Osteoblast (primary cell): ENCODE measurements at places on chromosomes 12 and 14.

DNA sequence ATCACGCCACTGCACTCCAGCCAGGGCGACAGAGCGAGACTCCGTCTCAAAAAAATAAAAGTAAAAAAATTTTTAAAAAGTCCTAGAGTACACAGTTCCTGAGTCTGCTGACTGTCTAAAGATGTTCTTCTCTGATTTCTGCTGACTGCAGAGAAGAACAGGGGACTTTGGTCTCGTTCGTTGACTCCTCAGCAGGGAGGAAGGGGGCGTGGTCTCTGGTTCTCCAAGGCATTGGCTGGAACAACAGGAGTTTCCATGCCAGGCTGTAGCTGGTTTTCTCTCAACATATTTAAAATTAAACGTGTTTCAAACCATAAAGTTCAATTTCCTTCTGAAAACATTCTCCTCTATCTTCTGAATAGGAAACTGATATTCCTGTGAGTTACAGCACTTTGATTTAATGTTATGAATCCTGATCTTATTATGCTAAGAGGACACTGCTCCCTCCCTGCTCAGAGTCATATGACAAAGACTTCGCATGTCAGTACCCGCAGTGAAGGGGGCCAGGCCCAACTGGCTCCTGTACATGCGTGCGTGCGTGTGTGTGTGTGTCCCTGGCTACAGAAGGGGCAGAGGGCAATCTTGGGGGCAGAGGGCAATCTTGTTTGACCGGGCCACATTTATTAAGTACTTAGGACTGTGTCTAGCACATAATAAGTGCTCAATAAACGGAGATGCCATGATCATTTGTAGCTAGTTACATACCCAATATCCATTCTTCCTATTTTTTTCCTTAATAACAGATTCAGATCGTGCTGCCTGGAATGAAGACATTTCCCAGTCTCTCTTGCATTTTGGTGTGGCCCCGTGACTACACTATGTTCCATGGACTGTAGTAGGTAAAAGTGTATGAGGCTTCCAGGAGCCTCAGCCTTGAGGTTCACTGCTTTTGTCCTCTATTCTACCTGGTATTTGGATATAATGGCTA, 16.5 kb upstream of the HNF1A start:
- DNase-seq: no peak
- H3K27ac ChIP-seq: no peak overlapping the region
- no peak overlapping the region for H3K4me3 ChIP-seq
- no peaks in the 10 kb centered on the region for H3K4me1 ChIP-seq

- peaks cover 31% of the 10 kb centered on the region for H3K4me1 ChIP-seq
- no peaks in the 10 kb centered on the region for H3K36me3 ChIP-seq
- H3K27ac ChIP-seq: peak overlapping the region; percentile 24
- no peak overlapping the region for H3K4me3 ChIP-seq
- no peak for DNase-seq
Observed at GRCh38 chr14:51592836-51593235, 58.9 kb upstream of the FRMD6 start.

- peak overlapping the region; percentile 68 for H3K4me3 ChIP-seq
- peaks cover 4% of the 10 kb centered on the region for H3K4me1 ChIP-seq
- no peaks in the 10 kb centered on the region for H3K36me3 ChIP-seq
- peaks cover 38% of the 10 kb centered on the region for H3K27me3 ChIP-seq
Observed at GRCh38 chr14:94174604-94175010, 485 bp downstream of the PPP4R4 start.

GRCh38 chr12:88243982-88244381, 101.9 kb downstream of the TMTC3 start:
- H3K36me3 ChIP-seq: no peaks in the 10 kb centered on the region
- DNase-seq: no peak
- no peak overlapping the region for H3K27ac ChIP-seq
- H3K27me3 ChIP-seq: no peaks in the 10 kb centered on the region
- peaks cover 38% of the 10 kb centered on the region for H3K4me1 ChIP-seq
- H3K4me3 ChIP-seq: no peak overlapping the region

- H3K4me1 ChIP-seq: no peaks in the 10 kb centered on the region
- no peaks in the 10 kb centered on the region for H3K36me3 ChIP-seq
- no peak for DNase-seq
- no peaks in the 10 kb centered on the region for H3K27me3 ChIP-seq
- H3K4me3 ChIP-seq: no peak overlapping the region
- no peak overlapping the region for H3K27ac ChIP-seq
Observed at GRCh38 chr14:73878436-73878835, 8.2 kb upstream of the ZNF410 start.

DNA sequence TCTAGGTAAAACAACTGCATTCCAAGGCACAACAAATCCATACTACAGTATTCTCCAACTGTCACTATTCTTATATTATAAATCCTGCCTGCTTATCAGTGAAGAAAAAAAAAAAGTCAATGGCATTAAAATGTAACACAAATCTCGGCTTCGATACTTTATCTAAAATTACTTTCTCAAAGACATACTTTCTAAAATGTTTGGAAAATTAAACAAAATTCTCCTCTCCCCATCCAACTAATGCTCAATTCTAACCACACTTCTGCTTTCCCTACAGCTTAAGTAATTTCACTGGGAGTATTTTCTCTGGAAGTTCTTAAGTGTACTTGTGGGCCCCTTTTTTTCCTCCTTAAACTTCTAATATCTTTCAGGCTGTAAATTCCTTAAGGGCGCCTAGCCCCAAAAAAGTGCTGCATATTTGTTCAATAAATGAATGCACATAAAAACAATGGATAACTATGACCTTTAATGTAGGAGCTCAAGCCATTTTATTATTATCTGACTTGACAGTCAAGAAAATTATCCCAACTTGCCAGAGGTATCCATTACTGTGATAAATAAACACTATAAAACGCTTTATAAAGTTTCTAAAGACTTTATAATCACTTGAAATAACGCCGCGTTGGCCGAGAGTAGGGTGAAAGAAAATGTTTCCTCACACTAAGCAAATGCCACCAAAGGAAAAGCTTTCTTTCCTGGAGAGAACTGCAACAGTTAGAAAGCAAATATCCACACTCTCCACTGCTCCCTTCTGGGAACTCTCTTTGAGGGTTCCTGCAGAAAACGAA, 977 bp downstream of the HEATR5A start:
- H3K27me3 ChIP-seq: no peaks in the 10 kb centered on the region
- H3K4me3 ChIP-seq: peak overlapping the region; percentile 100
- H3K36me3 ChIP-seq: peaks cover 3% of the 10 kb centered on the region
- peak overlapping the region; percentile 84 for H3K27ac ChIP-seq
- H3K4me1 ChIP-seq: peaks cover 16% of the 10 kb centered on the region

DNA sequence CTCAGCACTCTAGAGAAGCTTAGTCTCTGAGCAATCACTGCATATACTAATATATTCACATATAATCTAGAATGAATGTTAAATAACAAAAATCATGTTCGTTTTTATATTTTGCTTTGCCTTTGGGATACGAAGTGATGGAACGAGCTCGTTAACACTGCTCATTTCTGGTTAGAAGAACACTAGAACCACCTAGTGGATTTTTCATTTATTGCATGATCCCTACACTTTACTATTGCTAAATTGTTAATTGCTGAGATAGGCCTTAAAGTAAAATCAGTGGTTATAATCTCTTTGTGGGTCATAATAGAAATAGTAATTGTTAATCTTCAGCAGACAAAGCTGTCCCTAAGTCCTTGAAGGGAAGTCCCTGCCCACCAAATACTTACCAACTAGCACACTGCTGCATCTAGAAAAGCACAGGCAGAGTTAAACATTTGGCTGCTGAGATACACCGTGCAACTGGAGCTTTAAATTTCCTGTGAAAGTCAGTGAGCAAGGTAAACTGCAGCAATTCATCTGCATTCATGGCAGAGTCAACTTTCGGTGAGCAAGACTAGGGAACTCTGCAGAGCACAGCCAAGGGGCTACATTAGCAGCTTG, 353.7 kb downstream of the APAF1 start:
- H3K4me1 ChIP-seq: no peaks in the 10 kb centered on the region
- H3K36me3 ChIP-seq: no peaks in the 10 kb centered on the region
- no peaks in the 10 kb centered on the region for H3K27me3 ChIP-seq
- H3K27ac ChIP-seq: no peak overlapping the region
- no peak overlapping the region for H3K4me3 ChIP-seq

- no peak overlapping the region for H3K27ac ChIP-seq
- no peak for DNase-seq
- no peaks in the 10 kb centered on the region for H3K27me3 ChIP-seq
- peaks cover 16% of the 10 kb centered on the region for H3K36me3 ChIP-seq
Observed at GRCh38 chr12:64713376-64713775, 45.8 kb downstream of the GNS start.

GRCh38 chr12:130438243-130438620, 100.5 kb downstream of the PIWIL1 start:
- no peak overlapping the region for H3K4me3 ChIP-seq
- DNase-seq: no peak
- H3K4me1 ChIP-seq: no peaks in the 10 kb centered on the region
- no peaks in the 10 kb centered on the region for H3K27me3 ChIP-seq

DNA sequence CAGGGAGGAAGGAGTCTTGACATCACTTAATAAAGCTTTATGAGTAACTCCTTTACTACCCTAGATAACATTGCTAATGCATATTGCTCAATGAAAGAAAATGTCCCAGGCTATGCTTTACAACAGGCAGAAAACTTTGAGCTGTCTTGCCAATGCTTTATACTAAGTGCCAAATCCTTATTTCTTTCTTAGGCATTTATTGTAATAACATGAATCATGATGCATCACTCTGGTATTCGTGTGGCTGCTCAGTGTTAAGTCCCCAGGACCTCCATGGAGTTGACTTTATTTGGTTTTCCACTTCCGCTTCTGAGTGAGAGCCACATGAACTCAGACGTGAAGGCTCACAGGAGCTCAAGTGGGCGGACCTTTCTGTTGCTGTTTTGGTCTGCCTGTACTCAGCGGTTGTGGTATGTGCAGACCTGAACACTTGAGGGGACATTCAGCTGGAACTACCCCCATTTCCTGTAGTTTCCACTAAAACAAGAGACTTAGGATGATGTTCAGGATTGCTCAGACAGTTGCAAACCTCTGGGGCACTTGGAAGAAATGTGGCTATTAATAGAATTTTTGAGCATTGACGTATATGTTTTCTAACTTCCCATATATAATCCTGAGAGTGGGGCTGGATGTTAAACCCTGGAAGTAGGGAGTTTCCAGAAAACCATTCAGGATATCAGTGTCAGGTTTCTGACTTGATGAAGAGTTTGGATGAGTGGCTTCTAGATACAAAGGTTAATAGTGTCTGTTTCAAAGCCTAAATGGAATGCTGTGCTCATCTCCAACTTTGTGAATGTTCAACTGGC, 258.6 kb downstream of the MSRB3 start:
- H3K27me3 ChIP-seq: no peaks in the 10 kb centered on the region
- peak; percentile 77 for DNase-seq
- H3K4me3 ChIP-seq: no peak overlapping the region
- H3K4me1 ChIP-seq: peaks cover 58% of the 10 kb centered on the region
- H3K36me3 ChIP-seq: no peaks in the 10 kb centered on the region

- no peaks in the 10 kb centered on the region for H3K36me3 ChIP-seq
- H3K4me3 ChIP-seq: no peak overlapping the region
- DNase-seq: no peak
- H3K27ac ChIP-seq: no peak overlapping the region
- no peaks in the 10 kb centered on the region for H3K27me3 ChIP-seq
Observed at GRCh38 chr14:88352698-88353097, 29.6 kb upstream of the KCNK10 start.

GRCh38 chr12:52200086-52200780, 8.4 kb upstream of the KRT80 start:
- no peak overlapping the region for H3K4me3 ChIP-seq
- H3K27ac ChIP-seq: no peak overlapping the region
- peak; percentile 83 for DNase-seq
- H3K36me3 ChIP-seq: no peaks in the 10 kb centered on the region

- H3K4me3 ChIP-seq: no peak overlapping the region
- no peaks in the 10 kb centered on the region for H3K27me3 ChIP-seq
Observed at GRCh38 chr14:25887251-25887878, 710.5 kb downstream of the NOVA1 start.

DNA sequence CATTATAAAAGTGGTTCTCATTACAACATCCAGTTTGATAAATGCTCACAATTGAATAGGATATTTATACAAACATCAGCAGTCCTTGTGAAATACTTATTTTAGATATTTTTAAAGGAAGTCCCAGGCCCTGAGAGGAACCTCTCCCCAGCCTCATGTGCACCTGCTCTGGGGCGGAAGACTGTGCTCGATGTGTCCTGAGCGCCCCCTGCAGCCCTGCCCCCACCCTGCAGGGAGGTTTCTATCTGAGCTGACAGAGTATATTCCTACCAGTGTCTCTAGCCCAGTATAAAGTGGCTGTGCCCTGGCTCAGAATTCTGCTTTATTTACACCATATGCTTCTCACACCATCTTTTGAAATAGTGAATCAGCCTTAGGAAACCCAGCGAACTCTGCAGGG, 1349.1 kb downstream of the TMEM121 start:
- H3K36me3 ChIP-seq: no peaks in the 10 kb centered on the region
- H3K27ac ChIP-seq: no peak overlapping the region
- H3K4me3 ChIP-seq: no peak overlapping the region
- no peaks in the 10 kb centered on the region for H3K27me3 ChIP-seq

DNA sequence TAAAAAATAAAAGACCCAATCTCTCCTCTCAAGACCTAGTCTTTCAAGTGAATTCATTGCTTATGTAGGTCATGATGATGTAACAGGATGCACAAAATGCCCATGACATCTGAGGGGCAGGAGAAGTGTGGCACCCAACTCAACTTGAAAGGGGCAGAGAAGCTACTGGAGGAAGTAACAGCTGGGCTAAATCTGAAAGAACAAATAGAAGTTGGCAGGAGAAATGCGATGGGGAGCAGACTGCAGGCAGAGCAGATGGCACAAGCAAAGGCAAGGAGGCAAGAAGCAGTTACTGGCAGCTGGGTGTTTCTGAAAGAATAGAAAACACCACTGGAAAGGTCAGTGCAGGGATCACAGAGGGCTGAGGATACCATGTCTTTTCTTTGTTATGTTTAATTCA, 14.6 kb downstream of the SLC38A4 start:
- no peak overlapping the region for H3K27ac ChIP-seq
- H3K4me3 ChIP-seq: no peak overlapping the region
- no peaks in the 10 kb centered on the region for H3K36me3 ChIP-seq
- H3K4me1 ChIP-seq: no peaks in the 10 kb centered on the region

GRCh38 chr14:20632448-20632830, 9.1 kb downstream of the OR6S1 start:
- H3K4me3 ChIP-seq: peak overlapping the region; percentile 42
- H3K36me3 ChIP-seq: no peaks in the 10 kb centered on the region
- H3K27ac ChIP-seq: no peak overlapping the region
- peaks cover 29% of the 10 kb centered on the region for H3K4me1 ChIP-seq
- no peak for DNase-seq
- H3K27me3 ChIP-seq: peaks cover 23% of the 10 kb centered on the region

DNA sequence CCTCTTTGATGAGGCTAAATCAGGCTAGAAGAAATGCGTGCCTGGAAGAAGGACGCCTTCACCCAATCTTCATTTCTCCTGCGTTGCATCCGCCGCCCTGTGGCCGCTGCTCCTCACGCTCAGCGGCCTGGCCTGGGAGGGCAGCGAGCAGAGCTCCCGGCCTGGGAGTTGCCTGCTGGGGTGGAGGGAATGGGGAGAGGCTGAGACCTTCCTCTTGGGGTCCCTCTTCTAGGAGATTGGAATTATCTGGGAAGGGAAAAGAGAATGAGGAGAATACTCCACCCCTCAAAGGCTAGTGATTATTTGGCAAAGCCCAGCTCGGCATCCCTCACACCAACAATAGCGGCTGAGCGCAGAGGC, 2.4 kb upstream of the HOXC12 start:
- H3K4me3 ChIP-seq: no peak overlapping the region
- H3K27me3 ChIP-seq: peaks cover 96% of the 10 kb centered on the region
- no peaks in the 10 kb centered on the region for H3K36me3 ChIP-seq
- no peak overlapping the region for H3K27ac ChIP-seq
- DNase-seq: no peak

GRCh38 chr12:9864913-9865675, 4.1 kb downstream of the CLEC2B start:
- H3K27me3 ChIP-seq: no peaks in the 10 kb centered on the region
- no peak overlapping the region for H3K4me3 ChIP-seq
- DNase-seq: no peak
- no peaks in the 10 kb centered on the region for H3K36me3 ChIP-seq
